ENCODE measurements at places on chromosomes 2 and 18.

DNA sequence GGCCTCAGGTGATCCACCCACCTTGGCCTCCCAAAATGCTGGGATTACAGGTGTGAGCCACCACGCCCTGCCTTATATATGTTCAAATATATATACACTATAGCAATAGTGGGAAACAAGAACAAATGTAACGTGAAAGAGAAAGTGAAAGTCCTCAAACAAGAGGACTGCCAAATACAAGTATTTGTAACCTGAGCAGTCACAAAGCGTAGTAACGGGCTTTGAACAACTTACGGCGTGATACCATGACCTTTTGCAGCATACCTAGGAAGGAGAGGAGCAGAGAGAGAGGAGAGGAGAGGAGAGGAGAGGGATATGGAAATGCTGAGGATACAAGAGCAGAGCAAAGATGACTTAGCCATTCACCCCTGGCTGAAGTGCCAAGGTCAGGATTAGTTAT is 113.8 kb upstream of the RGPD4 start:
- DNase-seq = no peak

DNA sequence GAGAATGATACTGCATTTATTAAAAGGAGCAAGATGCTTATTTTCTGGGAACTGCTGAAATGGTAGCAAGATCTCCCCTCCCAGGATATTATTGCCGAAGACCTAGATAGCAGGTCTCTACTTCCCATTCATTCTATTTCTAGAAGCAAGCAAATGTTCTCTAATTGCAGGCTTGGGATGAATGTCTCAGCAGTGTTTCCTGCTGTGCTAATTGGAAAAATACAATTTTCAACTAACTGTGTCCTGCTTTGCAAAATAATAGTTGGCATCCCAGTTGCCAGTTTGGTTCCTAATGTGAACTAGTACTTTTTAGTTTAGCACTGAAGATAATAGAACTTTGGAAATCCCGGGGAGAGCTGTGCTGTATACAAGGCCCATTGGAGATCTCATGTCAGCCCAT is 26.1 kb downstream of the SLC20A1 start:
- no peak for DNase-seq

DNA sequence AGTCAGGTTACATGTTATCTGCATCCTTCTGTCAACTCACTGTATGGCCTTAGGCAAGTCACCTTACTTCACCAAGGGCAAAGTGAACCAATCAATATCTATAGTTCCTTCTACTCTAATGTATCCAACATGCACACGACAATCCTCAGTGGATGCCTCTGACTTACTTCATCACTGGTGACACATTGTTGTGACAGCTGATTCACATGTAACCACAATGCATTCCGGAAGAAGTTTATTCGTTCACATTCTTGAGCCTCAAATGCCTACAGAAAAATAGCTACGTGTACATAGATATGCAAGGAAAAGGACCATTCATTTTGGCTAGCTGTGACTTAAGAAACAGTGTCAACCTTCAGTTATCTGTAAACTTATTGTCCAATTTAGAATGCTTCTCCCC is 26.3 kb upstream of the EPG5 start:
- no peak for DNase-seq

GRCh38 chr2:30641765-30642345 is 165.4 kb downstream of the CAPN13 start:
- no peak for DNase-seq
